Kidney capillary endothelial cell (primary cell): ENCODE measurements at places on chromosomes 6 and 20.
A peak's percentile ranks its signal among the peaks of the same experiment; 100 is the strongest.

- no peak for DNase-seq
Measured at GRCh38 chr6:124524491-124525200, 437.6 kb upstream of the RNF217 start.

- no peak for DNase-seq
Measured at GRCh38 chr6:80976336-80976735, 776.1 kb downstream of the TENT5A start.

DNA sequence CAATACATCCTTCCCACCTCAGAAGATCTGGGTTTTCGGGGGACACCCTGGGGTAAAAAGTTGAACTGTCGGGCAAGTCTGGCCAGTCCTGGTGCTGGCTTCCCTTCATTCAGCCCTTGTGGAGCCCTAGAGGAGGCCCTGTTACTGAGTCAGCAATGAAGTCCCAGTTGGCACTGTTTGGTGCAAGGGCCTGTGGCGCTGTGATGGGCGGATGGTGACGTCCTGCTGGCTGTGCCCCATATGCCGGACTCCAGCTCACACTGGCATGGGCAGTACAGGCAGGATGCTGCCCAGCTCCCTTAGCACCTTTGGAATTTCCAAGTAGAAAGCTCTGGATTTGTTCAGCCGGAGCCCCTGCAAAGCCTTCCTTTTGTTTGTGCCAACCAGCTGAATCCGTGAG is 186.2 kb upstream of the PMEPA1 start:
- no peak for DNase-seq

DNA sequence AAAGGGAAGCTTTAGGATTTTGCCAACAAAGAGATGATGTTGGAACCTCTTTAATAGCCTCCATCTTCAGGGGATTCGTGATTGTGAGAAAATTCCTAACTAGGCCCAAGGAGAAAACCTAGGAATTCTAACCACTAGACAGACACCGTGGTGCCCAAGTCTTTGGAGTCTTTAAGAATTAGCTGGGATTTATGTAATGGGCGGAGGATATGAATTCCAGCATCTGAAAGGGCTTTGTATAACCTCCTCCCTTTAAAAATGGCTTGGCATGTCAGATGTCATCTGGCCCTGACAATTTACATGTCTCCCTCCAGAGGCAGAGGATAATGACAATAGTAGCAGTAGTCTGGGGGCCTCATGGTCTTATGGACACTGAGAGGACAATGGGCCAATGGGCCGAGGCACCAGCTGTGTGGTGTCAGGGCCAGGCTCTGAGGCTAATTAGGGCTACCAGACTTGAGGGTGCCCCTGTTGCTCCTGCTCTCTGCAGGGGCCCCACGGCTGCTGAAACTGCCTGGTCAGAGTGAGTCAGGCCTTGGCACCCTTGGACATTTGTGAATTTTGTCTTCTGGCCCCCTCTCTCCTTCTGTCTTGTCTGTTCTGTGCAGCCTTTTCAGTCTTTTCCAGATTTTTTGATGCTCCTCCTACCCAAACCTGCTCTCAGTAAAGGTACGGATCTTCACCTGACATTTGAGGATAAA is 113.9 kb downstream of the EDN1 start:
- no peak for DNase-seq

DNA sequence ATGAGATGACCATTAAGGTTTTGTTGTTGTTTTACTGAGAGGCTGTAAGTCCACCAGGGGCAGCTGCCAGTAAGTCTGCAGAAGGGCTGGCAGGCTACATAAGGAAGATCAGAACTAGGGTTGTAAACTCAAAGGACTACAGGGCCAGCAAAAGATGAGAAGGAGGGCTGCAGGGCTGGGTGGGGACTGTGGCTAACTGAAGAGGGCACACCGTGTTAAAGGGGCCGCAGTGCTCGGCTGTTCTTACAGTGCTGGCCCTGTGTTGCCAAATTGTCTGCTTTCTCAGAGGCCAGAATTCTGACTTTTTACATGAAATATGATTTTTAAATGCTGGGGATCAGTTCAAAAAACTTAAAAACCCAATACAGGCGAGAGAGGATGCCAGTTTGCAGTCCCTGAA is 25.5 kb upstream of the ZNF318 start:
- no peak for DNase-seq

DNA sequence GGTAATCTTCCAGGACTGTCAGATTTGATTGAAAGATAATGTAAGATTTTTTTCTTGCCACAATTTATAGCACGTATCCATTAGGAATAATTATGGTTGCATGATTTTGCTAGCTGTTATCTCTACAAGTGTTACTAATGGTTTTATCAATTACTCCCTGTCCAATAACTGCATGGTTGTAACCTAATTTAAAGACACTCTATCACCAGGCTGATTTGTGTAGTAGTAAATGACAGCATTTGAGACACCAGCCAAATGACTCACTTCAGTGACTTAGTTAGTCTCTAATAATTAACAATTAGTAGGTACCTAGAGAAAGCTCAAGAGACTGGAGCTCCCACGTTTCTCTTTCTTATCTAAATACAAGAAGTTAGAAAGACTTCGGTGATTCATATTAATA is 453.8 kb upstream of the POU3F2 start:
- no peak for DNase-seq

DNA sequence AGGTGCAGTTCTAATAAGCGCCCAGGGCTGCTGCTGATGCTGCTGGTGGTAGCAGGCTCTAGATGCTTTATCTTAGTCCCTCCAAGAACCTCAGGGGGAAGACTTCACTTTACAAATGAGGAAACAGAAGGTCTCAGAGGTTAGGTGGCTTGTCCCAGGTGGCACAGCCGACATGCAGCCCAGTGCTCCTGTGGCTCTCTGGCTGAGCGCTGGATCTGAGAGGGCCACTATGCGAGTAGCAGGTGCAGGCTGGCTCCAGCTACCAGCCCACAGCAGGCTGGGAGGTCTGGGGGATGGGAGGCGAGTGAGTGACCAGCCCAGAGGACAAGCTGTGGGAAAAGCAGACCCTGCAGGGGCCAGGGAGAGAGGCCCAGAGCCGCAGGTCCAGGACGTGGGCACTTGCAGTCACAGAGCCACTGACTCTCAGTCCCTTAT is 90.9 kb downstream of the PRND start:
- DNase-seq = no peak

- no peak for DNase-seq
Measured at GRCh38 chr20:18754030-18754652, 59.4 kb upstream of the SCP2D1 start.

- no peak for DNase-seq
Measured at GRCh38 chr20:9043364-9043763, 25.5 kb upstream of the PLCB4 start.

DNA sequence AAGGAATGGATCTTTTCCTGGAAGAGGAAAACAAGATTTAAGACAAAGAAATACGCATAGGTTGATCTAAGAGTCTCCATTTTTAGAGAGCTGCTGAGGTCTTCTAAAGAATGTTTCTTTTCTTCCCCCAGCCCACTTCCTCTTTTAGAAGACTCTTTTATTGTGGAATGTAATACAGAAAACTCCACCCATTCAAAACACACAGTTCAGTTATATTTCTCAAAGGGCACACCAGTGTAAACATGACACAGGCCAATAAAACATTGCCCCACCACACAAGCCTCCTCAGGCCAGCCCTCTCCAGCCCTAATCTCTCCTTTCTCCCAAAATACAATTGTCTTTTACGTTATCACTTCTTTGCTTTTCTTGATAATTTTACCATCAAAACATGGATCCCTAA is 42.8 kb downstream of the SLC35B3 start:
- no peak for DNase-seq

DNA sequence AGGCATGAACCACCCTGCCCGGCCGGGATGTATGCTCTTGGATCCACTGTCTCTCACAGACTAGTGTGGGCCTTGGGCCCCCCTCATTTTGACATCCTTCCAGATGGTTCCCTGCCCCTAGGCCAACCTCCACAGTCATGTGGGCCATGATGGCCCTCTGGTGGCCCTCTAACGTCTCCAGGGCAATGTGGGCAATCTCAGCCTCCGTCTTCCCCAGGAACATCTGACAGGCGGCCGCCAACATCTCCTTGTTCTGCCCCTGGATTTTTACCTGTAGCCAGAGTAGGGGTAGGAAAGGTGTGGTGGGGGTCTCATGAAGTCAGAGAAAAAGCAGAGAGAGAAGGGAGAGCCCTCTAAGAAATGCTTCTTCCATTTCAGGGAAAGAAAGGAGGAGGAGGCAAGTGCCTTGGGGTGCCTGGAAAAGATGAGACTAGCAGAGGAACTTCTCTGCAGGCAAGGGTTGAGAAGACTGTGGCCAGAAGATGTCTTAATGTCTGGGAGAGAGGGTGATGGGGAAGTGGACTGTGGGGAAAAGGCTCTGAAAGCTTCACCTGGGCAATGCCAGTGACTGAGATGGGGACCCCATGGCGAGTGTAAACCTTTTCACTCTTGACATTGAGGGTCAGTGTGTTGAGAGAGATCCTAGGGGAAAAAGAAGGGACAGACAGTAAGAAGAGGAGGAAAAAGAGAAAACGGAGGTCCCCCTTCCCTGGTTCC is 1.3 kb downstream of the FLOT1 start:
- DNase-seq = no peak

GRCh38 chr6:40509086-40509485 is 78.1 kb downstream of the LRFN2 start:
- DNase-seq = no peak

- DNase-seq = no peak
Measured at GRCh38 chr6:11847515-11848345, 69.1 kb upstream of the ADTRP start.

- no peak for DNase-seq
Measured at GRCh38 chr6:123074616-123075015, 78.6 kb downstream of the CLVS2 start.

GRCh38 chr20:62466072-62466760 is 9.6 kb downstream of the GATA5 start:
- no peak for DNase-seq

DNA sequence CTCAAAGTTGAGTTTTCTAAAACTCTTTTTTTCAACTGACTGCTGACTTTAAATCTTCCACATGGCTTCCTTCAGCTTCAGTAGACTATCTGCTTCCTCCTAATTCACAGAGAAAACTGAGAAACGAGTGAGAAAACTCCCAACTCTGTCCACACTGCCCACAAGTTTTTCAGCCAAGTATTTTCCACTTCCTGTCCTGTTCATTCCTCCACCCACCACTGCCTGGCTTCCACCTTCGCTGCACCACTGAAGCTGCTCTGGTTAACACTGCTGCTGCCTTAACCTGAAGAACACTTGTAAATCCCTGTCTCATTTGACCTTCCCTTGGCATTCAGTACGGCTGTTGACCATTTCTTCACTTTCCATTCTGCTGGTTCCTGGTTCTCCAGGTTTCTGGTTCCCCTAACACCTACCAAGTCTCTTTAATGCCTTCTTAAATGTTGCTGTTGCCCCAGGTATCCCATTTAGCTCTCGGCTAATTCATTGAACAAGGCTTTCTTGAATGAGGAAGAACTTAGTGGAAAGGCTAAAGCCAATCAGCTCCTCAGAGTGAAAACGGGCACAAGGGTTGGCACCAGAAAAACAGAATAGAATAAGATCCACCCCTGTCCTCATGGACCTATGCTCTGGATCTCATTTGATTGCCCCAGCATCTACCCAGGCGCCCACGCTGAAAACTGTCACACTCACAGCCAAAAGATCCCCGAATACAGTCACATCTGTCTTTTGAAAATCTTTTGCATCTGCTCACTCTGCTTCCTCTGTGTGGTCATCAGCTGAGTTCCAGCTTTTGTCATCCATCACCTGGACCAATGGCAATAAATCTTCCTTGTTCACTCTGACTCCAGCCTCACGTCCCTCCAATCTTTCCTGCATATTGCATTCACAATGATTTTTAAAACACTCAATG is 104.4 kb upstream of the TAB2 start:
- no peak for DNase-seq

DNA sequence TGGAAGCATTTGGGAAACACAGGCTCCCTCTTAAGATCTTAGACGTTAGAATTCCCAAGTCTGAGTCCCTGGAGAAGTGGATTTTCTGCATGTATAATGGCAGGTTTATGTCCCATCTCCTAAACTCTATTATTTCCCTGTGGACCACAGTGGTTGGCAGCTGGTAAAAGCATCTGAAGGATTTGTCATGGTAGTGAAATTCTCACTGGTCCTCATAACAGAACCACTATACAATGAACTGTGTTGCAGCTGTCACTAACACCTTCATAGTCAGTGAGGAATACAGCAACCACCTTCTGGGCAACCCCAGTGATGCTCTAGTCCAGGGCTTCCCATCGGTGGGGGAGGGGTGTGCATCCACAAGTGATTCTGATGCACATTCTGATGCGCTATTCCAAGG is 396.9 kb downstream of the ZFAND3 start:
- DNase-seq = no peak

- no peak for DNase-seq
Measured at GRCh38 chr6:145802141-145802540, 12.5 kb downstream of the FBXO30 start.

DNA sequence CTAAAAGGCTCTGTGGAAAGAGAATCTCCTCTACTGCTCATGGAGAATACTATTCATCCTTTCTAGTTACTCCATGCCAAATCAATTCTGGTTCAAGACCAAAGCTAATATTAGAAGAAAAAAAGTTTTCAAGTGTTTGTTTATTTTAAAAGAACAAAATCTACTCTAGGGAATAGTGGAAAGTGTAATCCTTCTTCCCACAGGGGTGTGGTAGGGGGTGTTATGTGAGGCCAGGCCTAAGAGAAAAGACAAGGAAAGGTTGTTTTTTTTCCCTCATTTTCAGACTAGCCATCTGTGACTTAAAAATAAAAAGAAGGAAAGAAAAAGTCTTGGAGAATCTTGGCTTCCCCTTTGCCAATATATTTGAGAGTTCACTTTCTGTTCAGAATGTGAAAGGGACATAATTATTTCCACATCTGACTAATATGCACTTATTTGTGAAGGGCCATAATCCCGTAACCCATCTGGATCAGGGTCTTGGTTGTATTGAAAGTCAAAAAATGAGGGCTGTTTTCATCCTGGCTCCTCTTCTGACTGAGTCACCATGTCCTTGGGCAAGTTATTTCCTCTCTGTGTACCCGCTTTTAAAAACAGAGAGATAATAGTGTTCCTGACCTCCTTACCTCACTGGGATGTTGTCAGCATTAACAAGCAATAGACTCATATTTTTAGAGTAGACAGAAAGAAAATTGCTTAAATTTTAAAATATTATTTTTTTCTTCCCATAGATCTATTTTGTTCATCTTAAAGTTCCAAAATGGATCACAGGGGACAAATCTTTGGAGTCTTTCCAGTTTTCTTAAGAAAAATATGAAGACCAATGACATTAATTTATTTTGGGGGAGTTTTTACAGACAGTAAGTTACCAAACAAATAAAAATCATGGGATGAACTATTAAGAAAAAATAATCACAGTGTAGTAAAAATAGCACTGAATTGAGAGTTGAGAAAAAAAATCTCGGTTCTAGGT is 233.7 kb downstream of the IBTK start:
- DNase-seq = peak; percentile 30

GRCh38 chr6:5942591-5942990 is 64.1 kb downstream of the NRN1 start:
- no peak for DNase-seq
